ENCODE measurements at places on chromosomes 7 and 10. TPM values are rescaled to one million over a fixed set of nuclear protein-coding genes. Genes with fewer than 3 reads are reported as not detected.

DNA sequence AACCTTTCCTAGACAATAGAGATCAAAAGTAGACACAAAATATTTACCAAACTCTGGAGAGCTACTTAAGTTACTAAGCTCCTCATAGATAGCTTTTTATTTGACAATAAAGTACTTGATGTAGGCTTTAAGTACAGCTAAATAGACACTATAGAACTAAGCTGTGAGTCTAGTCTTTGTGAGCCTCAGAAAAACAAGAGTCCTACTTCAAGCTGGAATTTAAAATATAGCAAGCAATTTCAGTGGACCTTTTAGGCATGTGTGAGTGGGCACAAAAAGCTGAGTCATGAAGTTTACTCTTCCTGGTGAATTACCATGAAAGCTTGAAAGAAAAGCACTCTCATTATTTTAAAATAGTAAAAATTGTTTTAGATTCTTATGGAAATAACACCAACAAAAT lies 76.1 kb downstream of the ADD3 start:
- DNase-seq: peak; percentile 14

GRCh38 chr7:157299613-157300368 lies 37.0 kb upstream of the DNAJB6 start:
- DNase-seq: peak; percentile 83

The ZYX gene
- 47.4 TPM for total RNA-seq

The NPTX2 gene
- total RNA-seq: 2.4 TPM

Measured in osteoblast (primary cell).